ENCODE measurements at places on chromosomes 3 and 15.

- DNase-seq = no peak
These were observed 353.6 kb upstream of the ZNF717 start for GRCh38 chr3:76138921-76139320.

DNA sequence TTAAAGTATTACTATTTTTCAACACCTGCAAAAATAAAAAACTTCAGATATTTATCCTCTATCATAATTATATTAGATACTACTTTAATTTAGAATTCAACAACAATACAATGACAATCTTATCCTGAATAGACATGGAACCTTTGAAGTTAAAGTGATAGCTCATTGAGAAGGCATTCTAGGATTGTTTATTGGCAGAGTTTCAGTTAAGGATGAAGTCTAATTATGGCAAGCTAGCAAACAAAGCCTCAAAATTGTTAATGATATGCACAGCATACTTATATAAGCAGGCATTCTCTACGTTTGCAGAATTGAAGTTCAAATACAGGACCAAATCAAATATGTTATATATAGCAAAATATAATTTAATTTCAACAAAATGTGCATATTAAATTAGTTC, 91.2 kb upstream of the ABI3BP start:
- no peak for DNase-seq

- DNase-seq = no peak
These were observed 25.2 kb downstream of the ABHD2 start for GRCh38 chr15:89113296-89114024.

DNA sequence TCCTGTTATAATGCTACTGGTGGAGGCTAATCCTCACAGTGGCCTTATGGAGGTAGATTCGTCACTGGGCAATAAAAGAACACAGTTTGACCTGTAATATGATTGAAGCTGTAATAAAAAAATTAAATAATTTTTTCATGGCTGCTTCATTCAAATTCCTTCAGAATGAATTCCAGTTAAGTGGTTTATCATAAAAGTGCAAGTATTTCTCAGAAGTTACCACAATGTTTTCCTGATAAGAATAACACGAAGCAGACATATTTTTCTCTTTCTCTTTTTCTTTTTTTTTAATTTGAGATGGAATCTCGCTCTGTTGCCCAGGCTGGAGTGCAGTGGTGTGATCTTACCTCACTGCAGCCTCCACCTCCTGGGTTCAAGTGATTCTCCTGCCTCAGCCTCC, 15.6 kb downstream of the B4GALT4 start:
- DNase-seq = no peak

GRCh38 chr15:71476823-71477222, 333.5 kb upstream of the NR2E3 start:
- DNase-seq = no peak

GRCh38 chr3:127177226-127177625, 15.7 kb upstream of the PRR23E start:
- no peak for DNase-seq

GRCh38 chr3:190902292-190902691, 39.8 kb upstream of the GMNC start:
- DNase-seq = no peak

DNA sequence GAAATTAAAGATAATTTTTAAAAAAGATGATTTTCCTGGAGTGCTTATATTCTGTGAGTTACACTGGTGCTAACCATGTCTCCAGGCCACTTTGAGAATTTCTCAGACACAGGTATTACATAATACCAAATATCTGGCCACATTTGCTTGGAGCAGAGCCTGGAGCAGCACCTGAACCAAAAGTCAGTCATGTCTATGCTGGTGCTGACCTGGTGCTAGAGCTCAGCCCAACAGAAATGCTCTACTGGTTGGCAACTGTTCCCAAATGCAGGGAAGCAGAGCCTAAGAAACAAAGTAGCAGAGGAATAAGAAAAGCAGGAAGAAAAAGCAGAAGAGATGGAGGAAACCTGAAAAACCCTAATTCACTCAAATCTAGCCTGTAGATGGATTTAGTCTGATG, 135.7 kb upstream of the SLC7A14 start:
- DNase-seq = no peak

GRCh38 chr3:174873832-174874657, 14.9 kb downstream of the NAALADL2 start:
- DNase-seq = no peak

DNA sequence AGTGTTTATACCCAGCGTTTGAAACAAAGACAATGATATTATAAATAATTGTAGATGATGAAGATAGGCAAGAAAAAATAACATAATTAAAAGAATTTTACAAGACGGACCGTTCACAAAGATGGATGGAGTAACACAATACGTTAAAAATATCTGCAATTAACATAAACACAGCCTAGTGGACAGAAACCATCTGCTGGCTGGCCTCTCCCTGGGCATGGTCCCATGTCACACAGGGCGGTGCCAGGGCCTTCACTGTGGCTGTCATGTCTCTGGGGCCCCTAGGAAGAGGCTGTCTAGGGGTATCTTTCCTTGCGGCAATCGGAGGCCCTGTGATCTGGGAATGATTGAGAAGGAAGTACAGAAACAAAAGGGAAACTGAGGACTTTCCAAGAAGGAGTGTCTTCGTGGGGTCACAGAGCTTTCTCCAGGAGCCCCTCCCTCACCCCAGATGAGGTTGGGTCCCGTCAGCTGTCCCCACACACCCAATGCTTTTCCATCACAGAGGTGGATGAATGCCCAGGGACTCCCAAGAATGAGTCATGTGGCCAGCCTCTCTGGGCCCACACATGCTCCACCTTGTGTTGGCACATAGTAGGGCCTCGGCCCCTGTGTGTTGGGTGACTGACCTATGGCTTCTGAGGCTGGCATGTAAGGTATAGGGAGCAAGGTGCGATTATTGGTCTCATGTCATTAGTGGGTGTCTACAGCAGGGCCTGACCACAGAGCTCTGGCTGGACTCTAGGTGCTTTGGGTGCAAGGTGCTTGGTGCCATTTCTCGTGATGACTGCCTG, 87.1 kb downstream of the DNAJB8 start:
- no peak for DNase-seq

DNA sequence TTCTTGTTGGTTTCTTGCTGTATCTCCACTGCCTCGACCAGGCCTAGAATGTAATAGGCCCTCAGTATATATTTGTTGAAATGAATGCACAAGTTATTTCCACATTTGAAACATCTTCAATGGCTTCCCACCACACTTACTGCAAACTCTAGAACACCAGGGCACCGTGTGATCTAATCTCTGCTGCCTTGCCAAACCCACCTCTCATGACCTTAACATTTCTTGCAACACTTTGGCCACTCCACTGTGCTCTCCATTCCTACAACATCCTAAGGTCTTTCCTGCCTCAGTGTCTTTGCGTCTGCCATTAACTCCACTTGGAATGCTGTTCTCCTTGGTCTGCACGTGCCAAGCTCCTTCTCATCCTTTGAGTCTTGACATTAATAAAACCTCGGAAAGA, 14.1 kb downstream of the FRMD4B start:
- DNase-seq = no peak

DNA sequence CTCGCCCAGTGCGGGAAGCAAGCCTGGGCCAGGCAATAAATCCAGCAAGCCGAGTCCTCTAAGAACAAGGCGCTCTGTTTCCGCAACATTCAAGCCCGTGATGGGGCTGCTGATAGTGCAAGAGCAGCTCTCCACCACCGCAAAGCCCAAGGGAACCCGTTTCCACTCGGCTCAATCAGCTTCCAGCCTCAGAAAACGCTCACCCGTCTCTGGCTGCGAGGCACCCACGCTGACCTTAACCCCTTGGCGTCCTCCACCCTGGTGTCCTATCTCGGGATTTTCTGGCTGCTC, 17.8 kb downstream of the SPATA12 start:
- no peak for DNase-seq

GRCh38 chr3:47890828-47891612, 88.1 kb downstream of the DHX30 start:
- DNase-seq = no peak

DNA sequence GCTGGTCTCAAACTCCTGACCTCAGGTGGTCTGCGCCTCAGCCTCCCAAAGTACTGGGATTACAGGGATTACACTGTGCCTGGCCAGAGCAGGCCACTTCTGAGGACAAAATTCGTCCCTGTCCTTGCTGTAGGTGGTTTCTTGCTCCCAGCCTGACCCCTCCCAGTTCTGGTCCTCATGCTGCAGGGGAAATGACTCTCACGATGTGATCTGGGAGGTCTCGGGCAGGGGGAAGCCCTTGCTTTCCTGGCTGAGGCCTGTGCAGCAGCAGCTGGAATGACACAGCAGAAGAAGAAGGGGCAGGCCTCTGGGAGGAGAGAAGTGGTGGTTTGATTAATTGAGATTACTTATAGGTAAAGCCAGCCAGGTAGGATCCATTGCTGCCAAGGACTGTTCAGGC, 39.3 kb downstream of the MEGF11 start:
- no peak for DNase-seq

DNA sequence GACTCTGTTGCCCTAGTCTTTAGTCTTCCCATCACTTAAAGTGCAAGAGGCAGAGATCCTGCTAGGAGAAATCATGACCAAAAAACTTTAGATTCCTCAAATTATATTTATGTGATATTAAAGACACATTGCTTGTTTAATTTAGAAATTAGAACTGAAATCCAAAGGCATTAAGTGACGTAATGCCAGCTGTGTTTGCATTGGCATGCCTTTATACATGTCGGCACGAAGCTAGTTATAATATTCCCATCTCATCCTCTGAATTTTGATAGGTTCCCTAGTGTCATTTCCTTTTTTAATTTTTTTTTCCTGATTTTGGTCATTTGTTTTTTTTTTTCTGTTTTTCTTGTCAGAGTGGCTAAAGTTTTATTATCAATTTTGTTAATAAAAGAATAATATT, 203.5 kb upstream of the ZBTB20 start:
- DNase-seq = no peak

DNA sequence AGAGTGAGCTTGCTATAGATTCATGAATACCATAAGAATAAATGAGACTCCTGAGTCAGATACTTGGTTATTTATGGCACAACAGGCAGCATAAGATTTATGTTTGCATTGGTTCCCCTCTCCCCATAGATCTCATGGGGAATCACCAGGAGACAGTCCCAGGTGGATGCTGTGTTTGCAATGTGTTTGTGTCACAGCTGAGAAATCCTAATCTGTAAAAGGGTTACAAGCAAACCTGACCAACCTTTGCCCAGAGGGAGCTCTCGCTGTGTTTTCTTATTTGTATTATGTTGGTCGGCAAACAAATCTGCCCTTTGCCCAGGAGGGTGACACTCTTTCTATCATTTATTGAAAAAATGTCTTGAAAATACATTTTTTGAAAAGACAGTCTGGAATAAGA, 236.2 kb downstream of the ZPLD1 start:
- DNase-seq = no peak

DNA sequence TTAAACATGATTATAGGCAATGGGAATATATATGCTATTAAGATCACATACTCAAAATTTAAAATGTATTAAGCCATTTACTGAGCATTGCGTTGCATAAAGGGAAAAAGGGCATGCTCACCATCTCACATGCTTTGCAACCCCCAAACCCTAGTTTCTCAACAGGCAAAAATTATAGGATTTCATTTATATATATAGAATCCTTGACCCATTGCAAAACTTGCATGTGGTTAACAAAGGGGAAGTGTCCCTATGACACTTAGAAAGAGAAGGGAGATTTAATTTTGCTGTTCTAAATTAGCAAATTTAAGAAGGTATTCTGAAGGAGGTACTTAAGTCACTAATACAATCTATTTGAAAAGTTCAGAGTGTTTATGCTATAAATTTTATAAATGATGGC, 837.8 kb downstream of the DIPK2A start:
- DNase-seq = no peak

GRCh38 chr15:40287505-40287904, 4.6 kb upstream of the ANKRD63 start:
- DNase-seq = no peak

DNA sequence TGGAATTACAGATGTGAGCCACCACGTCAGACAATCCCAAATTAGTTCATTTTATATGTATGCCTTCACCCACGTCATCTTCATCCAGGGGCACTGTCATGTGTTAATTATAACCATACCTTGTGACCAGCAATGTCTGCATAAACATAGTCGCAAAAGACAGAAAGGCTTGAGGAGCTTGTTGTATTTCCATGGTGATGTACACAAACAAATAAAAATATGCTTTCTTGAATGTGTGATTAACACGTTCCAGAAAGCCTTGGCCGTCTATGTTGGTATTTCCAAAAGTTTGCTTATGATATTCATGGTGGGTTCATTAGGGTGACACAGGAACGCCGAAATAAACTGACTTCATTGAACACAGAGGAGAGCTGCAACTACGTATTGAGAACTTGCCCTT, 524.7 kb upstream of the ZNF717 start:
- no peak for DNase-seq

GRCh38 chr3:156614642-156615511, 59.5 kb upstream of the TIPARP start:
- no peak for DNase-seq

- DNase-seq = no peak
These were observed 114.8 kb downstream of the BBX start for GRCh38 chr3:107637416-107638183.

DNA sequence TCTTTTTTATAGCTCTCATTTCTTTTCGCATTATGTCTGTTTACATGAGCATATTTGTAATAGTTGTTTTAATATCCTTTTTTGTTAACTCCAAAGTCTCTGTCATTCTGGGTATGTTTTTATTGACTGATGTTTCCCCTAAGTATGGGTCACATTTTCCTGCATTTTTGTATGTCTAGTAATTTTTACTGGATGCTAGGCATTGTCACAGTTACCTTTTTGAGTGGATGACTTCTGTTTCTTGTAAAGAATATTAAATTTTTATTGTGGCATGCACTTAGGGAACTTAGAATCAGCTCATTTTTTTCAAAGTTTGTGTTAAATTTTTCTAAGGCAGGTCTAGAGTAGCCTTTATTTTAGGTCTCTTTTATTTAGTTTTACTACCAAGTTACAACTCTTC, 40.7 kb downstream of the ANAPC13 start:
- no peak for DNase-seq

DNA sequence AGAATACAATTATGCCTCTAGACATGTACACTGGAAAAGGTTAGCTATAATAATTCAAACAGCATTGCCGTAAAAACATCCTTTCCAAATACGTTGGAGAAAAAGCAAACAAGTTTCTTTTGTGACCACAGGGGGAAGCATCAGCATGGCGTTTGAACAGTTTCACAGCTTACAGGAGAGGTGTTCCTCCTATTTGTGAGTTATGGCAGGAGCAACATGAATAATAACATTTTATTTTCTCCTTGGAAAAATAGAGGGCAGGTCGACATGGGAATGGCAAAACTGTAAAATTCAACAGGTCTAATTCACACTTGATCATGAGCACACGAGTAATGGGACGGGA, 39.7 kb upstream of the GADL1 start:
- DNase-seq = no peak
